NCI-H774 (cell line): ENCODE measurements at places on chromosomes 12 and 14.

DNA sequence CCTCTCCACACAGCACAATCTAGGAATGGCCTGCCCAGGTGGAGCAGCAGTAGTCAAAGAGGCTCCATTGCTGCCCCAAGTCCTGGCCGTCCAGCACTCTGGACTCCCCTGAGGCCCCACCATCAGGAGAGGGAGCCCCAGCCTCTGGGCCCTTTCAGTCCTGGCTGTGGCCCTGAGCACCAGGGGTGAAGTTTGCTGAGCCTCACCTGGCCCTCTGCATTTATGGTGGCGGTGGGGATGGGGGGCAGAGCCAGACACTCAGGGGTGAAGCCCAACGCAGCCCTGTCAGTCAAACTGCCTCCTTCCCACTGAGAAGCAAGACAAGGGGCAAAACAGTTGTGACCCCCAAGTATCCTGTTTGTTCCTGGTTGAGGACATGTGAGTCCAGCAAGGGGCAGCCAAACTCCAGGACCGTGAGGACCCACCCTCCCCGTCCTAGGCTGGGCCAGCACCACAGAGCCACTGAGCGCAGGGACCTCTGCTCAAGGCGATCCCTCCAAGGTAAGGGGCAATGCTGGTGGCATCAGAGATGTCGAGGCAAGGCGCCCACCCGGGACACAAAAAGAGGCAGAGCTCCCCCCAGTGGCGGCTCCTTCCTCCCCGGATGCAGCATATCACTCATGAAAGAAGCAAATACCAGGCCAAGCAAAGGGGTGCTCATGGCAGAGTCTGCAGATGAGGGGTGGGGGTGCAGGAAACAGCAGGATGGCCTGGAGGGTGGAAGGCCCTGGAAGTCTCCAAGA, 4.8 kb upstream of the AMN start:
- peak; percentile 7 for DNase-seq

GRCh38 chr12:70880744-70881143, 39.8 kb downstream of the PTPRR start:
- no peak for DNase-seq

- no peak for DNase-seq
These were observed 1178.7 kb downstream of the AACS start for GRCh38 chr12:126243814-126244440.

DNA sequence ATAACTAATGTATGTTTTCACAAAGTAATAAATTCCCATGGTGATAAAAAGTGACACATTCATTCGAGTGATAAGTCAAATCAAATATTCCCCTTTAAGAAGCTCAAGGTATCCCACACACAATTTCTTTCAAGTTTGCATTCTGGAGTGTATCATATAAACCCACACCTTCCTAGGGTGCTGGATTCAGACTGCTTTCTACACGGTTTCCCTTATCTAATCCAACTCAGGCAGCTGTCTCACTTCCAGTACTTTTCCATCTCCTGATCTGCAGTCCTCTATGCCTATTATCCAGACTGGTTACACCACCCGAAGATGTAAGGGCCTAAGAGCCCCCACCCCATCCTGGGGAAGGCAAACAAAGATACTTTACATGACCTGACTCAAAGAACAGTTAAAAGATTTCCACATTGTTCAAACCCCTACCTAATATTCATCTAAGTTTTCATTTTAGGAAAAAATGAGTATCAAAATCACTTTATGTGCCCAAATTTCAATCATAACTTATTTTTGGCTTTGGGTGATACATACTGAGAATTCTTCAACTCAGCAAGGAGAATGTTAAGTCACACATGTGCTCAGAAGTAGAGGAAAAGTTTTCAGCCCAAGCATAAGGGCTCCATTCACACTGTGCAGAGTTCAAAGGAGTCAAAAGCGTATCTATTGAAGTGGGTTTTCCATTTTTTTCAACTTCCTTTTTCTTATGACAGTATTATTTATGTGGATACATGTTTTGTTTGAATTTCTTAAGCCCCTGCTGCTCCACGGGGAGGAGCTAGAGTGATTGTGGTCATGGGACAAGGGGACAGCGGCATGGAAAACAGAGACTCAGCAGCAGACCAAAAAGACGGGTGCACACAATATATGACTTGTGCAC, 41.8 kb downstream of the CORO1C start:
- DNase-seq: no peak

DNA sequence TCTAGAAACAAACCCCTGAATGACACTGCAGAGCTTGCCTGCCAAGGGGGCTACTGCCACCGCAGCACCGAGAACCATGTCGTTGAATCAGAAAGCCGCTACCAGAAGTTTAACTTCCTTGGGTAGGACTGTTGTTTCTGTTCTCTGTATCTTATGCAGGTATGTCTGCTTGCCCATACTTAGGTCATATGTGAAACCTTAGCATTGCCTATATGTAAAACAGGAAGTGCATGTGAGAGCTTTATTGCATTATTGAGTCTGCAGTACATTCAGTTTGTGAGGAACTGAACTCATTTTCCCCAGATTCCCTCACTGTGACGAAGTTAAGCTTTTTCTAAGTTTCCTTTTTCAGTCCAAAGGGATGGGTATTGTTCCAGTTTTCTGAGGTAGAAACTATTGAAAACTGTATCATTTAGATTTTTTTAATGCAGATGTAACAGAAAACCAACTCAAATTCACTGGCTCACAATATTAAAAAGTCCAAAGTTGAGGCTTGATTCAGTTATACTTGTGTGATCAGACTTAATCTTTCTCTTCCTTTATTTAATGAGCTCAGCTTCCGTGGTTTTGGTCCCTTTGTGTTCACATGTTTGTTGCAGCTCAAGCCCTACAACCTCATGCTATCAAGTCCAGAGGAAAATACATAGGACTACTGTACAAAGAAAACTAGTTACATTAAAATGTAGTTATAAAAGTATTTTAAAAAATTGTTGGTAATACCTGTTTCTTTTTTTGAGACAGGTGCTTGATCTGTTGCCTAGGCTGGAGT, 6.9 kb downstream of the FBXO34 start:
- DNase-seq: no peak

DNA sequence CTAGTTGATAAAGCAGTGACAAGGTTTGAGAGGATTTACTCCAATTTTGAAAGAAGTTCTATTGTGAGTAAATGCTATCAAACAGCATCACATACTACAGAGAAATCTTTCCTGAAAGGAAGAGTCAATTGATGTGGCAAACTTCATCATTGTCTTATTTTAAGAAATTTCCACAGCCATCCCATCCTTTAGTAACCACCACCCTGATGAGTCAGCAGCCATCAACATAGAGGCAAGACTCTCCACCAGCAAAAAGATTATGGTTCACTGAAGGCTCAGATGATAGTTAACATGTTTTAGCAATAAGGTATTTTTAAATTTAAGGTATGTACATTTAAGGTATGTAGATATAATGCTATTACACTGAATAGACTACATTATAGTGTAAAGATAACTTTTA, 122.1 kb upstream of the ARHGAP5 start:
- DNase-seq: no peak

DNA sequence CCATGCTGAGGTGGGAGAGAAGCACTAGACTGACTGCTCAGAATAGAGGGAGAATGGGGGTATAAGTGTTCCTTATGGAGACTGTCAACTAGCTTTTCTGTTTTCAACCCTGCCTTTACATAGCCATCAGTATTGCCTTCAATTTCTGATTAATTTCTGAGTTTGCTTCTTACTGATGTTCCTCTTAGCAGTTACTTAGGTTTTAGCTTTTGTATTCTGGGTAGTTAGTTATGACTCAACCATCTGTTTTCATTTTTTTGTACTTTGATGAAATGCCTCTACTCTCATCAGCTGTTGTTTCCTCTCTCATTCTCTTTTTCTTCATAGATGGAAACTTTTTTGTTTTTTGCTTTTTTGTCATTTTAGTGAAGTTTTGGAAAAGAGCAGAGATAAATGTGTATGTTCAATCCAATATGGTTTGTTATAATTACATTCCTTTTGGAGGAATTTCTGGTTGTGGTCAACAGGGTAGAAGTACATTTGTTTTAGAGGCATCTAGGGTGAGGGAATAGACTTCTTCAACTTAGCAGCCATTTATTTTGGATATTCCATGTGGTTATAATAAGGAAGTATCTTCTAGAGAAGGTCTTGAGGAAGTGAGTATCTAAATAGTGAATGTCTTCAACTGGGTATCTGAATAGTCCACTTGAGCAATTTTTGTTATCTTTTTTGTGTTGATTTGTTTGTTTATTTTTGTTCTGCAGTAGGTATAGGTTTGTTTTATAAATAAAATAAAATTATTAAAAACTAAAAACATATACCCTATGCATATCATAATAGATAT, 29.6 kb downstream of the PMCH start:
- DNase-seq: no peak

DNA sequence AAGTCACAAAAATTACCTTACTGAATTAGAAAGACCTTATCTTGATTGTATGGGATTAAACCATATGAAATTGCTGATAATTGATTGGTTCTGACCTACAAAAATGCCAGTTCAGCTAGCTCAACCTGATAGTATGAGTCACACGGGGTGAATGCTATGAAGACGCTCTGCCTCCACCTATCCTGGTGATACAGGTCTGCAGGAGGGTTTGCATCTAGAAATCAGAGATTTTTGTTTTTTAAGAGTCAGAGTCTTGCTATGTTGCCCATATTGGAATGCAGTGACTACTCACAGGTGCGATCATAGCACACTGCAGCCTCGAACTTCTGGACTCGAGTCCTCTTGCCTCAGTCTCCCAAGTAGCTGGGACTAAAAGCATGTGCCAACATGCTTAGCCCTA, 120.4 kb downstream of the HMGA2 start:
- DNase-seq: no peak

DNA sequence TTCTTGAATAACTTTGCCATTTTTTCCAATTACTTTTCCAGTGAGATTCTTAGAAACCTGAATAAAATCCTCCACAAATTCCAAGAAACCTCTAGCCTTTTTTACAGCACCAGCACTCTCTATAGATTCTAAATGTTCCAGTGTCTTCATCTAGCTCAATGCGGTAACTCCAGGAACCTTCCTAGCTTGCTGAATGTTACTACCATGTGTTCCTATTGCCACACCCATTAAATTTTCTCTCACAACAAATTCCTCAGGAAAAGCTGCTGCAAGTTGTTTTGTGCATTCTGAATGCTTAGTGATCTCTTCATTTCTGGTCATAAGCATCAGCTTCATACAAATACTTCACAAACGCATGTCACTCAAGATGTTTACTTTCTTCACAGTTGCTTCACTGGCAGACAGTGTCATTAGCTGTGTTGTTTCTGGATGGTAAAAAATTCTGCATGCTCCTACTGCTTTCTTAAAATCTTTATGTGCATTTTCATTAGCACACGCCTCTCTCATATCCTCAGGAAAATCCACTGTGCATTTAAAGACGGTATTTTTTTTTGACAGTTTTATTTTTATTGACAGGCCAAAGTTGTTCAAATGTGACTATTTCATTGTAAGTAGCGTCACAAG, 106.7 kb downstream of the PPHLN1 start:
- DNase-seq: no peak

DNA sequence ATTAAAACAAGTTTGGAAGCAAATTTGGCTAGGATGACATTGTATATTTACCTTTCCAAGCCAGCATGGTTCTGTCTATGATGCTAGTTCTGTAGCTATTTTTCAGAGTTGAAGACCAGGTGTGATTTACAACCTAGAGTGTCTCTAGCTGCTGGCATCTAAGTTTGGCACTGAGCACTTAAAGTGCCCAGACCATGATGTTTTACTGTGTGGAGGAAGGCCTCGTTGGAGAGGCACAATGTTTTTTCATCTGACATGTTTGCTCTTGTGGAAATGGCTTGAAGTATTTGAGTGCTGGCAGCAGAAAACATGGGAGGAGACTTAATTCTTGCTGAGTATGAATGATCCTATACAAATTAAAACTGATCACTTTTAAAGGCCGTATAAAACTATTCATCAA, 13.0 kb upstream of the C12orf71 start:
- no peak for DNase-seq

DNA sequence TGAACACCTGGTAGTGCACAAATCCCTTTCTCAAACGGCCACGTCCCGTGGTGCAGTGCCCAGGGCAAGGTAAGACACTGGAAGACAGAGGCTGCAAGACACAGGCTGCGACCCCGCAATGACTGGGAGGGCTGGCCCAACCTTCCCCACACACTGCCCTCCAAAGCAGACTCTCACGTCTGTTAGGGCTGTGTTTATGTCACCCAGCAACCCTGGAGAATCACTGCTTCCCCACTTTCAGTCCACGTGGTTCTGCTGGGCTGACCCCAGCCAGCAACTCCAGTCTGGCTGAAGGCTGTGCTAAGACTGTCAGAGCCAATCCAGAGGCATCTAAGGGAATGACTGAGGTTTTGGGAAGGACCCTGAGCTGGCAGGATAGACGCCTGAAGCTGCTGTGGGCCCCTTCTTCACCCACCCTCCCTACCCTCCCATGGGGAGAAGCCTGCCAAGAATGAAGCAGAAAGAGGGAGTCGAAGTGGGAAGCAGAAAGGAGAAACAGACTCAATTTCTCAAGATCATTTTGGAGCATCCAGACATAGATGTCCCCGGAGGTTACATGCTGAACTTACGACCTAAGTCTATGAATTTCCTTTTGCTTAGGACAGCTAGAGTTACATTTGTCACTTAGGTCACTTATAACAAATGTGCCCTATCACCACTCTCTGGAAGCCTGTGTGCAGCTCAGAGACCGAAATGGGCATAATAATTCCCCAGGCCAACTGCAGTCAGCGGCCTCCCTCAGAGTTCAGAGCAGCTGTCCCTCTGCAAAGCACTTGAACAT, 11.7 kb downstream of the KDM2B start:
- DNase-seq: no peak
